ENCODE measurements at places on chromosomes 4 and X. TPM values are rescaled to one million over a fixed set of nuclear protein-coding genes. Genes with fewer than 3 reads are reported as not detected.

- DNase-seq, result no peak
These were observed 140.2 kb upstream of the KLF3 start for GRCh38 chr4:38523524-38524448.

Gene REPS2
- total RNA-seq, result 3.8 TPM

- DNase-seq, result no peak
These were observed 27.2 kb downstream of the AASDH start for GRCh38 chr4:56360071-56360470.

Gene STIM2
- 368 TPM for total RNA-seq

Gene SSX2B
- total RNA-seq, result not detected

GRCh38 chrX:11781734-11782370, 23.8 kb downstream of the MSL3 start:
- DNase-seq, result peak; percentile 10

DNA sequence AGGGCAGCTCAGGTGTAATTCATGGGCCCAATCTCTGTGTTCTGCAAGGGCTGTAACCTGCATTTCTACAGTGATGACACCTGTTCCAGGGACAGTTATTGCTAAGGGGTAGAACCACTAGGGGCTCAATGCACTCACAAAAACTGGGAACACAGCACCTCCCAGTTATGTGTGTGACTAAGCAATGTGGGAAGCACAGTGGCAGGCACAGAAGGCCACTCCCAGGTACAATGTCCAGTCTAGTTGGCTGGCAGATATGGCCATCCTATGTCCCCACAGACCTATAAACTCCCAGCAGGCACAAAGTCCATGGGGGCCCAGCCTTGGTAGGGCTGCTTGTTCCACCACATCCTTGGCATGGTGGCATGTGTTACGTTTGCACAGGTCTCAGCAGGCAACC, 25.7 kb downstream of the CXCL13 start:
- DNase-seq, result no peak

Gene GUCY2F
- total RNA-seq, result not detected

DNA sequence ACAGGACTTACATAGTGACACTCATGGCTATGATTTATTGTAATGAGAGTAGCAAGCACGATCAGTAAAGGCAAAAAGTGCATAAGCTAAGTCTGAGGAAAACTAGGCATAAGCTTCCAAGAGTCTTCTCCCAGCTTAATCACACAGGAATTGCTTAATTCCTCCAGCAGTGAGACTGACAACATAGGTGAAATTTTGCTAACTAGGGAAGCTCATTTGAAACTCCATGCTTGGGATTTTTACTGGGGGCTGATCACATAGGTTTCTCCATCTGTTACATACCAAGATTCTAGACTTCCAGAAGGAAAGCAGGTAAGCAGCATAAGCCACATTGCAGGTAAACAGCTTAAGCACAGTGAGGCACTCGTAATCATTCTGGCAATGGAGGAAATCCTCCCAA, 71.8 kb upstream of the FHDC1 start:
- DNase-seq, result no peak

DNA sequence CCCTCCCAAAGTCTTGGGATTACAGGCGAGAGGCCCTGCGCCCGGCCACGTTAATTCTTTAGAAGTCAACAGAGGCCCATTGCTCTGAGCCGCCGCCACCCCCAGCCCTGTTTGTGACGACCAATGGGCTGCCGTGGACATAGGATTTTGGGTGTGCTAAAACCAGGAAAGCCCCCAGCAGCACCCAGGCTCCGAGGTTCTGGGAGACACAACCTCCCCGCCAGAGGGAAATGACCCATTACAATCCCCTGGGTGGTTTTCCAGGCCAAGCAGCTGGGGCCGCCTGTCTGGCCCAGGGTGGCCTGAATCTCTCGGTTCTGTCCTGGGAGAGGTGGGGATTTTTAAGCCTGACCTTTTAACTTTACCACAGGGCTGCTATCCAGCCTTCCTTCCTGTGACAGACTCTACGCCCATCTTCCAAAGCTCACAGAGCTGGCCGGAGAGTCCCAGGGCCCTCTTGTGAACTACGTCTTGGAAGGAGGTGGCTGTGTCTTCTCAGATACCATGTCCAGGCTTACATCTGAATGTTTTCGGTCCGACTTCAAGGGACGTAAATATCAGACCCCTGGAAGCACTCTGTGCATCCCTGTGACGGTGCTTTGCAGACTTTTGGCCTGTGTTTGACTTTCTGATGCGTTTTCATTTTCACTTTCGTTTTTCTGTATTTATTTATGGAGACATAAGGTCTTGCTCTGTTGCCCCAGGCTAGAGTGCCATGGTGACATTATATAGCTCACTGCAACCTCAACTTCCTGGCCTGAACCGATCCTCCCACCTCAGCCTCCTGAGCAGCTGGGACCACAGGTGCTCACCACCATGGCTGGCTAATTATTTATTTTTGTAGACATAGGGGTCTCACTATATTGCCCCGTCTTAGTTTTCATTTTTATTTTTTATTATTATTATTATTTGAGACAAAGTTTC, 36.0 kb downstream of the P2RY8 start:
- peak; percentile 94 for DNase-seq

GRCh38 chr4:7971881-7972500, 32.3 kb upstream of the AFAP1 start:
- DNase-seq, result no peak

DNA sequence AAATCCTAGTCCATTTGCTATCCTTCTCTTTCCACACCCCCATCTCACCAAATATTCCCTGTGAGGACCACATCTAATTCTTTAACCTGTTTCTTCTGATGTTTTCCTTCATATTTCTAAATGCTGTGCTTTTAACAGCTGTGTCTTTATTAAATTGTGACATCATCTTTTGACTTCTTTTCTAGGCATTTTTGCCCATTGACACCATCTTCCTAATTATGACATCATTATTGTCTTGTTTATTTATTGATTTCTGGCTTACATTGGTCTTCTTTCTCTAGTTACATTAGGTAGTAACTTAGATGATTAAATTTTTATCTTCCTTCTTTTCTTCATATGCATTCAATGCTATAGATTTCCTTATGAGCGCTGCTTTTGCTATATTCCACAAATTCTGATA, 175.8 kb upstream of the PDE5A start:
- DNase-seq, result no peak

DNA sequence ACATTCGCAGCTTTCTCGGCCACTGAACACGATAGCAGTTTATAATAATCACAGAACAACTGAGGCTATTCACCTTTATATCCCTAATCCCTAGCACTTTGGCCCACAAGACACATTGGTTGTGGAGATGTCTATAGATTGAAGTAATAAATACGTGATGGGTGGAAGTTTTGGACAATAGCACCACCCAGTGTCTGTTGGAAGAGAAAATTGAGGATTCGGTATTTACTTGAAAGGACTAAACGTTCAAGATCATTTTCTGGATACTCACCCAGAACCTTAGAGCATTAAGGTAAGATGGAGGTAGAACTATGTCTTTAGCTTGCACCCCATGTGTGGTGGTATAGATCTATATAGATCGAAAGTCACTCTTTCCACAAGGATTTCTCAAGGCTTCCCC, 787 bp upstream of the TMSB15A start:
- DNase-seq, result no peak

DNA sequence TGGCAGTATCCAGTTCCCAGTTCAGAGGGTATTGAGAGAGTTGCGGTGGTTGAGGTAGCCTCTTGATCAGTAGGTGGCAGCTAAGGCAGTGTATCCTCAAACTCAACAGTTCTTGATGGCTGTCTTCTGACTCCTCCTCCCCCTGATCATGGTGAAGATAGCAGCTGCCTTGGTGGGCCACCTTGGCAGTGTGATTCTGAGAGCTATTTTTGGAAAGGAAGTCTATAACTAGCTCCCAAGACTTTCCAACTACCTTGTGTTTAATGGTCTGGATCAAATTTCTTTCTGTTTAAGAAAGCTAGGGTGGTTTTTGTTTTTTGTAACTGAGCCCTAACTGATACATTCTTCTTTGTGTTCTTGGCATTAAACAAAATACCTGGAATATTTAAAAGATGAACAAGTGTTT, 10.5 kb upstream of the TBC1D19 start:
- DNase-seq, result peak; percentile 33

Gene NAP1L3
- total RNA-seq, result not detected

- DNase-seq, result no peak
These were observed 9.5 kb upstream of the ETNPPL start for GRCh38 chr4:108772402-108772801.

DNA sequence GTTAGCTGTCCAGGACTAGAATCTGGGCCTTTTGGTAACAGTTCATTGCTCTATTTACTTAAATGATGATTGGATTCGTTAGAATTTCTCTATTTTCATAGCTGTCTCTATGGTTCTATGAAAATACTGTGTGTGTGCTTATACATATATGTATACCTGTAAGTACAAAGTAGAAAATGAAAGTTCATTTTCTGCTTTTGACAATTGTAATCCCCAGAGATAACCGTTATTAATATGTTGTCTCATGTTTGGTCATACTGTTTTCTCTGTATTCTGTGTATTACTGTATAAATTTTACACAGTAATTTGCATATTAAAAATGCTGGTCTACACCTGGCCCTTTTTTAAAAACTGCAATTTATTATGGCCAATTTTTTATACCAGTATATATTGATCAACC, 55.4 kb downstream of the CLCN3 start:
- DNase-seq, result no peak

GRCh38 chr4:130600706-130601105, 1504.8 kb downstream of the C4orf33 start:
- no peak for DNase-seq

DNA sequence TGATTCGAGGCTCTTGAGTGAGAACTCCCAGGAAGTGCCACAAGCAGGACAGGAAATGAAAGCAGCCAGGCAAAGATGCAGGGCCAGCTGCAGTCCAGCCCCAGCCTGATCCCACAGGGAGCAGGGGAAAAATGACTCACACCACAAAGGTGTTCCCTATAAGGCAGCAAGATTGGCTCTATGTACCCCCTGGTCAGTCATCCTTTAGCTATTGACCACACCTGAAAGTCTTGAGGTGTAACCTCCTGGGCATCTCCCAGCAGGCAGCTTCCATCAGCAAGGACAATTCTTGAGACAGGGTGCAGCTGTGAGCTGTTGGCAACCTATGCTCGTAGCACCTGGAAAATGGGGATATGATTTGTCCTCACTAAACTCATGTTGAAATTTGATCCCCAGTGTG, 27.9 kb upstream of the EXOC1L start:
- DNase-seq, result no peak

GRCh38 chr4:1983846-1984405, 24.8 kb downstream of the NELFA start:
- DNase-seq, result no peak

DNA sequence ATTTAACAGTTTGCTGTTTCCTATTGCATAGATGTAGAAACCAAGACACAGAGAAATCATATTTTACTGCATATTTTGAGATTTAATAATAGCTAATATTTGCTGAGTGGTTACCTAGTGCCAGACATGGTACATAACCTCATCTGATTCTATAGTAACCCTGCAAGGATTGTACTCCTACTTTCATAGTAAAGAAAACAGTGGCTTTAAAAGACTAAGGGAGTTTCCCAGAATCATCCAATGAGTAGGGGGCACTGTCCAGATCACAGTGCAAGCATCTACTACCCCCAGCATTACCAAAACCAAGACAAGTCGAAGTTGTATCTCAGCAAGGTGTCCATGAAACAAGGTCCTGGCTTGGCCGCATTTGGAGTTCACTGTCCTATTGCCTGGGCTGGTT, 224.5 kb upstream of the TENM3 start:
- DNase-seq, result no peak

DNA sequence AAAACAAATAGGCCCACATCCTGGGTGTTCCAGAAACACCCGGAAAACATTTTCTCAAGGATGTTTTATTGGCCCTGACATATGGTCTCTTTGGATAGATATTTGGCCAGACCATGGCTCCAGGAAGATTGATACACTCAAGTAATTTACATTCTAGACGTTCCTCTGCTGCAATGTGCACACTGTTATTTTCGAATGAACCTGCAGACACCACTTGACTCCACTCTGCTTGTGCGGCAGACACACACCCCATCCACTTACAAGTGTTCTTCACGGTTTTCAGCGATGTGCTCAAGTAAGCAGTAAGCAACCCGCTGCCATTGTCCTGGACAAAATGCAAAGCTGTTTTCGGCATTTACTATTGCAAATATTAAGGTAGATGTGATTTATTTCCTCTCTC, 12.0 kb upstream of the GPM6A start:
- peak; percentile 16 for DNase-seq

DNA sequence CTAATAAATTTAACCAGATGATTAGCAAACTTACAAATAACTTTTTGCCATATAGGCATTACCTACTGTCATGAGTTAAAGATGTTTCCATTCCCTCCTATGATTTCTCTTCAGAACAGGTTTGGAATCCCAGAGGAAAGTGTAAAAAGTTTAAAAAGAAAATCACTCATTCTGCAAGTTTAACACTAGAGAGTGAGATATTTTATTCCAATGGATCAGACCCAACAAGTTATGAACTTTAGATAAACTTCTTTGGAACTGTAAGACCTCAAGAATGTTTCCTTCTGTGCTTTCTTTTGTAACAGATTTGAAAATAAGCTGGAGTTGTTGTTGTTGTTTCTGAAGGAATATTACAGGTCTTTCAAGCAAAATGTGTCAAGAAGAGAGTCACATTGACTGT, 51.6 kb downstream of the PPP3CA start:
- no peak for DNase-seq

GRCh38 chrX:20015945-20016615, 25.2 kb upstream of the BCLAF3 start:
- DNase-seq, result no peak

Gene LINC00632
- total RNA-seq, result not detected

DNA sequence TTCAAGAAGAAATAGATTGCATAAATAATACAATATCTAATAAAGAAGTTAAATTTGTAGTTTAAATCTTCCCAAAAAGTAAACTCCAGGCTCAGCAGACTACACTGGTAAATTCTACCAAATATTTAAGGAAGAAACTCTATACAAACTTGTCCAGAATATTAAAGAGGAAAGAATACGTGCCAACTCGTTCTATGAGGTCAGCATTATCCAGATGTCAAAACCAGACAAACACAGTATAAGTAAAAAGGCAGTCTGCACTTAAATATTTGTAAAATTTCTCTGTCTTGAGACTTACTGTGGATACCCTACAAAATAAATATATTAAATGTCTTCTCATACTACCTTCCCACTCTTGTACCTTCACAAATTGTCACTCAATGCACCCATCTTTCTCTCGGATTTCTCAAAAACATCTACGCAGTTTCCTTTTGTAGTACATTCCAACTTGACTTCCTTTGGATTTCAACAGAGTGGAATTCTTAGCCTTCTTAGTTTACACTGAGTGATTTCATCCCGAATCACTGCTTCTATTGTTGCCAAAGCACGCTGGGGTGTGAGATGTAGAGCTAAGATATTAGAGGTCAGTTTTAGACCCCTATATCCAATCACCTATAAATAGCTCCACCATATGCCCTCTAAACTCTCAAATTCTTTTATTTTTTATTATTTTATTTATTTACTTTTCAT, 71.6 kb upstream of the MAB21L2 start:
- no peak for DNase-seq

Data from OCI-LY7 (cell line).